Effector CD4-positive, alpha-beta T cell (primary cell): ENCODE measurements at places on chromosomes 12 and 14.

GRCh38 chr14:68788996-68789820, 3.7 kb downstream of the ZFP36L1 start:
- peak; percentile 83 for DNase-seq

- DNase-seq: no peak
These were observed 11.7 kb upstream of the RAD51AP1 start for GRCh38 chr12:4526923-4527546.

DNA sequence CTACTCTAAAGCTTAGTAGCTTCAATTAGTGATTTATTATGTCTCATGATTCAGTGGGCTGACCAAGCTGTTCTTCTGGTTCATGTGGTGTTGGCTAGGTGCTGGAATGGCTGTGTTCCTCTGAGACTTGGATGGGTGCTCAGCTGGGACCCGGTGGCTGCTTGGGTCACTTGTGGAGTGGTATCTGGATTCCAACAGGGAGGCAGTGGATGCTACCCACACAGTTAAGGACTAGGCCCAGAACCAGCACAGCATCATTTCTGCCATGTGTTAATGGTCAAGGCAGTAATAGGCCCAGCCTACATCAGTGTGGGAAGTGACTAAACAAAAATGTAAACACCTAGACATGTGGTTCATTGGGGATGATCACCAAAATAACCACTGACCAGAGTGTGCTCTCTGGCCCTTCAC, 72.2 kb downstream of the FGD4 start:
- DNase-seq: no peak

GRCh38 chr12:96192926-96193573, 1.1 kb upstream of the ELK3 start:
- no peak for DNase-seq

- no peak for DNase-seq
These were observed 77.6 kb upstream of the KCNH3 start for GRCh38 chr12:49461221-49461620.

GRCh38 chr12:92827836-92828431, 101.2 kb downstream of the EEA1 start:
- DNase-seq: peak; percentile 2

- no peak for DNase-seq
These were observed 71.4 kb downstream of the SLC41A2 start for GRCh38 chr12:104886418-104887401.

GRCh38 chr14:29846339-29847055, 81.2 kb downstream of the PRKD1 start:
- DNase-seq: no peak

- no peak for DNase-seq
These were observed 33.8 kb upstream of the ATP2B1 start for GRCh38 chr12:89742337-89743022.

DNA sequence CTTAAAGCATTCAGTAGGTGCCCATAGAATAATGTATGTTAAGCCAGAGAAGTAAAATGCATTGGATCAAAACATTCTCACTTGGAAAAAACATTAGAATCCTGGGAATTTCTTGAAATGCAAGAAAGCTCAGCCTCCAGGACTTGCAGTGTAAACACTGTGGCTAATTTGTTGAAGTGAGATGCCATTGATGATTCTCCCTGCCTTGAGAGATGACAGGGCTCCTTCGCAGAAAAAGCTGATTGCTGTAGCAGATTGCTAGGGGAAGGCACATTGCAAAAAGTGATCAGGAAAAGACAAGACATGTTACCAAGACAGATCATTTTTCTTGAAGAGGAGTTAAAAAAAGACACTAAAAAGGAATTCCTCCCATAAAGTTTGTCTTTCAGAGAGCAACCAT, 204.2 kb upstream of the HMGA2 start:
- DNase-seq: no peak

GRCh38 chr12:52213564-52214420, 19.3 kb upstream of the KRT7 start:
- DNase-seq: peak; percentile 29

DNA sequence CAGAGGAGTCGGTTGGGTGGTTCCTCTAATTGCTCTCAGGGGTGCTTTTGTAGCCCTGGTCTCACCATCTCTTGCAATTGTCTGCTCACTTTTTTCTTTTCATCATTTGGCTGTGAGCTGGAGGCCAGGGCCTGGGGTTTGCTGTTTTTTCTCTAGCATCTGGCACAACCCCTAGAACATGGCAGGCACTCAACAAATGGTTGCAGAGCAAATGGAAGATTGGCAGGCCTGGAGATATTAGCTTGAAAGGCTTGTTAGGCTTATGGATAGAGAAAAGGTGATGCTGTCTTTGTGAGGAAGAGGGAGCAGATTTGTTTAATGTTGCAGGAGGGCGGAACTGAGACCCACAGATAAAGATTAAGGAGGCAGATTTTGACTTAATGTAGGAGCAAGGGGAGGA, 47.0 kb downstream of the GALNT8 start:
- DNase-seq: no peak

DNA sequence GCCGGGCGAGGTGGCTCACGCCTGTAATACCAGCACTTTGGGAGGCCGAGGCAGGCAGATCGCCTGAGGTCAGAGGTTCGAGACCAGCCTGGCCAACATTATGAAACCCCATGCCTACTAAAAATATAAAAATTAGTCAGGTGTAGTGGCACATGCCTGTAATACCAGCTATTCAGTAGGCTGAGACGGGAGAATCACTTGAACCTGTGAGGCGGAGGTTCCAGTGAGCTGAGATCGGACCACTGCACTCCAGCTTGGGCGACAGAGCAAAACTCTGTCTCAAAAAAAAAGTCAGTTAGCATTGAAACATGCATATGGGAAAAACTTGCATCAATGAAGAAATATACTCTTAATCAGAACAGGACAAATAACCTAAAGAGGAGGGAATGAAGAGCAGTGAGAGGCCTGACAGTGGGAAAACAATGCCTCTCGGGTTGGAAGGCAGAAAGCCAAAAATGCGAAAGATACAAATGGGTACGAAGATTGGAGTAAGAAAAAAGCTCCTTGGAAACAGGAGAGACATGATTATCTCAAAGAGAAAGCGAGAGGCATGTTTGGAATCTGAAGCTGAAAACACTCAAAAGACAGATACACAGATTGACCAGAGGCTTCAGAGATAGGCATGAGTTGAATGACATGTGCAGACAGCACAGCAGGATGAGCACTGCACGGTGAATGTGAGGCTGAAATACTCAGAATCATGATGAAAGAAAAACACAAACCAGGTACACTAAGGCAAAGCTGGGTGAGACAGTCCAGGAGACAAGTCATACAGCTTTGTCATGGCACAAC, 30.6 kb downstream of the RESF1 start:
- no peak for DNase-seq

DNA sequence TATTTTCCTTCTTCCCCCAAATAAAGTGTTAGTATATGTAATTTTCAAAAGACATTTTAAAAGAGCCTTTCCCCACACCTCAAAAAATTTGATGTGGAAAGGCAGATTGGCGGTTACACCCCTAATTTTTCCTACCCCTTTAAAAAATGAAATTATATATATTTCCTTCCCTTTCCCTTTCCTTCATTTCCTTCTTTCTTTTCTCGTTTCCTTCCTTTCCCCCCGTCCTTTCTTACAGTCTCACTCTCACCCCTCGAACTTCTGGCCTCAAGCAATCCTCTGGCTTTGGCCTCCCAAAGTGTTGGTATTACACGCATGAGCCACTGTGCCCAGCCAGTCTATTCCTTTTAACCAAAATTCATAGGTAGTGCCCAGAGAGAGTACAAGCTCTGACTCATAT, 4.2 kb upstream of the UNC119B start:
- DNase-seq: no peak

GRCh38 chr12:26631846-26632245, 201.1 kb downstream of the ITPR2 start:
- no peak for DNase-seq

DNA sequence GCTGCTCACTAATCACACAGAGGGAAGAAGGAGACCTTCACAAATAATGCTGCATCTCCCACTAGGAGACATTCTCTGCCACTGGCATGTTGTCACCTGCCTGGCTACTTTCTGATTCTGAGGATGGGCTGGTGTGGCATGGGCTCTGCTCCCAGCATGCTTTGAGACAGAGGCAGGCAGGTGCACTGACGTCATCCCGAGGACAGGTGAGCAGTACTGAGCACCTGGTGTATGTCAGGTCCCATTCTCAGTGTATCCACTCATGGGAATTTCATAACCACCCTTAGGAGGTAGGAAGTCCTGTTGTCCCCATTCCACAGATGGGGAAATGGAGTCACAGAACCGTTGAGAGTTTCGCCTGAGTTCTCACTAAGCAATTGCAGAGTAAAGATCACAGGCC, 597.9 kb downstream of the VRK1 start:
- DNase-seq: no peak

DNA sequence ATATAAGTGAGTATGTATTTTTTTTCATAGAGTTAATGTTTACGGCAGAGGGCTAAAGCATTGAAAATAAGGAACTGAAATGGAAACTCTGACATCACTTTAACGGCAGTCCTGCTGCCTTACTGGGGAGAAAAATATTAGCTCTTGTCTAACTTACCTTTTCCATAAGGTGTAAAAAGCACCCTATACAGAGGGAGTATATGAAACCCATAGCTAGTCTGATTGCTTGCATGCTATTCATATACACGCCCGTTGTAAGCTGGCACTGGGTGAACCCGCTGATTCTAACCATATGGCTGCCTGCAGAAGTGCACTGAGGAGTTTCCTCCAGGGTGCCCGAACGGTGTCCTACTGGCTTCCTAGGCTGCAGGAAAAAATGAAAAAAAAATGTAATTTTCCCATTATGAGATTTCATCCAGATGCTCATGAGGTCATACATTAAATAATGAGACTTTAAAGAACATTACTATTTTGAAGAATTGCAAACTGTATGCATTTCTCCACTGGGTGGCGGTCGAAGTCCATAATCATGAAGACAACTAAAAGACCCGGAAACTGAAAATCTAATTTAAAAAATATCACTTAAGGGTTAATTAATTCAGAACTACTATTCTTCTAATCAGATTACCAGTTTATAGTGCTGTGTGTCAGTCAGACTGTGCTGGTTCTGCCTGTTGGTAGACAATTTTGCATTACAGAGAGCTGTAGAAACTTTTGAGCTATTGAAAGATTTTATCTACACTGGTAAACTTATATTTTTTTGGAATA, 144.7 kb downstream of the ALX1 start:
- no peak for DNase-seq
